Stimulated activated naive CD8-positive, alpha-beta T cell treated with anti-CD3 and anti-CD28 coated beads, Interleukin-15, amount 100 ng/mL, for 72 hours (primary cell): ENCODE measurements at places on chromosomes 4 and X.

GRCh38 chr4:138062929-138063328 lies 179.2 kb downstream of the SLC7A11 start:
- DNase-seq: no peak

- DNase-seq: no peak
Observed at GRCh38 chr4:137543198-137543597, 10.9 kb upstream of the PCDH18 start.

DNA sequence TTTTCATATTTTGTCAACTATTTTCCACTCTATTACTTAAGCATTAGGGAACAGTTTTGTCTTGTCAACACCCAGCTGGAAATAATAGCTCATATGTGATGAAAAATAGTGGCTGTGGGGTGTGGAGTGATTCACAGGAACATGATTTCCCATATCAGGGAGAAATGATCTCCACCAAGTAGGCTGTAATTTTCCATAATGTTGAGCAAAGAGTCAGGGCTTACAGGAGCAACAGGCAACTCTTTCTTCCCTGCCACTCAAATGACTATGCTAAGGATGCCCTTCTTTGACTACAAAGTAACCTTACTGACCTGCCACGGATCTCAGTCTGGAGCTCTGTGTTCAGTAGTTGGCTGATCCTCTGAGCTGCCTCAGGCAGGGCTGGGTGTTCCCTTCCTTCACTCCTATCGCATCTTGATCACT lies 90.0 kb upstream of the GATB start:
- no peak for DNase-seq

DNA sequence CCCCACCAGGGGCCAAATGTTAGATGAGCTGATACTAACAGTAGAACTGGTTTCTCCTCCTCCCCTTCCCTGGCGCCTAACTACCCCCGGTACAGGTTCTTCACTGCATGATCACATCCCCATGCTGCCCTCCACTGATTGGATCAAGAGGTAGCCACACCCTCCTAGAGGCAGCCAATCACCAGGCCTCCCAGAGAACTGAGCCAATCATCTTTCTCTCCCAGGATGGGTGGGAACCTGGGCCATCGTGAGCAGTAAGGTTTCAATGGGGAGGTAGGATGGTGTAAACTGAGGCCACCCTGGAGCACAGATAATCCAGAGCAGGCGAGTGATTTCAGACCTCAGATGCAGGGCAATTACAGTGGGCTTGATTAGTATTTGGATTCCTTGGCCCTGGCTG lies 64.2 kb downstream of the PPP2R2C start:
- DNase-seq: no peak

GRCh38 chrX:69948276-69948797 lies 101.4 kb downstream of the AWAT2 start:
- no peak for DNase-seq
